GM06990 (cell line): ENCODE measurements at places on chromosomes 6 and 20.

- DNase-seq = no peak
These were observed 50.1 kb downstream of the HDDC2 start for GRCh38 chr6:125251516-125252220.

GRCh38 chr6:163418311-163419029 is 4.0 kb downstream of the QKI start:
- no peak for DNase-seq

DNA sequence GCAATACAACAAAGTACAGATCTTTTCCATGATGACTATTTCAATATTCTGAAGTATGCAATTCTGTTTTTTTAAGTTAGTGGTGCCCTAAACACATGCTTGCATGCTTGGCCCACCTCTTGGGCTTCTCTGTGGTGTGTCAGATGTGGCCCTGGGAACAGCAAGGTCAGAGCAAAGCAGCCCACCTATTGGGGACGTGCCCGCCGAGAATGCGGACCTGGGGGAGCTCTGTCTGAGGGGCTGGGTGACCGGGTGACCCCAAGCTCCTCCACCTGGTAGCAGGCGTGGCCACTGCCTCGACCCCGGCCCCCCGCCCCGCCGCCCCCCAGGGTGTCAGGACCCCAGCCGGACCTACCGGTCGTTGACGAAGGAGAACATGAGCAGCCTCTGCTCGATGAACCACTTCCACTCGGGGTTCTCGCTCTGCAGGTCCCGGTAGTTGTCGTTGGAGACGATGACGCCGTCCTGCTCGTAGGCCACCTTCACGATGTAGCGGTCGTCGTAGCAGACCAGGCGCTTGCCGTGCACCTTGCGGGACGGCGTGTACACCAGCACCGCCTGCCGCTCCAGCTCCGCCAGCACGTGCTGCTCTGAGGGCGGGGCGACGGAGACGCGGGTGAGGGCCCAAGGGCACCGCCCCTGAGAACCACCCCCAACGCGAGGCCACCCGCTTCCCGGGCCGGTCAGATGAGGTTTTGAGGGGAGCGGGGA is 28.3 kb downstream of the ZC3H12D start:
- DNase-seq = no peak

GRCh38 chr6:75012018-75012417 is 193.8 kb downstream of the COL12A1 start:
- no peak for DNase-seq

- DNase-seq = no peak
These were observed 111.3 kb downstream of the UBE3D start for GRCh38 chr6:82954356-82954755.

DNA sequence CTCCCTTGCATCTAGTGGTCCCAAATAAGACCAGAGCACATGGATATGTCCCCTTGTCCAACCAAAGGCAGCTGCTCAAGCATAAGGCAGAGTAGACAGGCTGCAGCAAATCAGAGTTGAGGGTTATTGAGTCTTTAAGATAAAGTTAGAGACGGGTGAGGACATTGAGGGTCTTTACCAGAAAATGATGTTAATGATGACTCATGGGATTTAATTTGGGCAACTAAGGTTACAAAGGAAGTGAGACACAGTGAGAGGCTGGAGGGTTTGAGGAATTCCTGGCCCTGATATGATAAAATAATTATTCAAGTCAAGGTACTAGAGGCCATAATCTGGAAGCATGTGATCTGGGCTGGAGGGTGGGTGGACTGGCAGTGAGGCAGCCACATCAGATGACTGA is 133.6 kb downstream of the ALDH8A1 start:
- no peak for DNase-seq

- no peak for DNase-seq
These were observed 249.1 kb downstream of the OGFRL1 start for GRCh38 chr6:71537717-71538116.

DNA sequence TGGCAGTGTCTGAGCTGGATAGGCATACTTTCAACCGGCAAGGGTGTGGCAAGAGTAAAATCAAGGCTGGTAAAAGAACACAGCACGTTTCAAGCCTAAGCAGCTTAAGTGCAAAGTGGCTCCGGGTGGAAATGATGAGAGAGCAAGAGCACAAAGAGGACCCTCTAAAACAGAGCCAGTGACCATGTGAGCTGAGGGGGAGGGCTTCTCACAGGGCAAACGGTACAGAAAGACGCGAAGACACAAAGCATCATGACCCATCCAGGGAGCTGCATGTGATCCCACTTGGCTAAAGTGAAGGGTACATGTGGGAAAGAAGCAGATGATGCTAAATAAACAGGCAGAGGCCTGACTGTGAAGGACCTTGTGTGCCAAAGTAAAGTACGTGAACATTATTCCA is 25.7 kb downstream of the FKBP5 start:
- DNase-seq = no peak

DNA sequence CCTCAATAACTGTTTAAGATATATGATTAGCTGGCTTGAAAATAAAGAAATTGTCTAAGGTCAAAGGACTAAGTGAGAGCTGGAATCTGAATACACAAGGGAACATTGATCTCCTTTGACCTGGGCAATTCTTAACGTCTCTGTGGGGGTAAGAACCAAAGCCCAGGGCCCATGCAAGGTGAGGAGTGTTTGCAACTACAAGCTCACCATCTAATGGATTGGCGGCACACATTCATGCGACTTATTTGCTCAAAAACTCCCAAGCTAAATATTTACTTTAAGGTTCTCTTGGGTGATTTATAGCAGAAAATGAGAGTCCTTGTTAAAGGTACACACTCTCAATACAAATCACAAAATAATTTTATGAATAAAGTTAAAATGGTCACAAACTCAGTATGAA is 392.0 kb upstream of the FLRT3 start:
- no peak for DNase-seq

GRCh38 chr6:17730078-17730704 is 23.5 kb upstream of the NUP153 start:
- DNase-seq = no peak

DNA sequence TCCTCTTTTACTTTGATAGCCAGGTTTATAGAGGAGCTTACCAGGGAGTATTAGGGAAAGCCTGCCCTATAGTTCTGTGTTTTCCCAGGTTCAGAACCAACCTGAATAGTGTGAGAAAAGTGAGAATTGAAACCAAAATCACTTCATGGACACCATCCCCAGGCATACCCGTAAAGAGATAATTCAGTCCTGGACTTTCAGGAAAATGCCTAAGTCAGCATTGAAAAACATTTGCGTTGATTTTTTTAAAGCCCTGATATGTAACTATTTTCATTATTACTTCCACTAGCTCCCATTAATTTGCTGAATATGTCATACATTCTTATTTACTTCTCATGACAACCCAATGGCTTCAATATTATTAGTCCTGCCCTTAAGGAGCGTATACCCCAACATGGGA is 77.4 kb upstream of the TCF21 start:
- DNase-seq = no peak

- DNase-seq = no peak
These were observed 146.2 kb downstream of the COL21A1 start for GRCh38 chr6:56101141-56101553.

- DNase-seq = no peak
These were observed 316.0 kb downstream of the CLIC5 start for GRCh38 chr6:45699663-45700062.

GRCh38 chr6:6002005-6002847 is 4.5 kb downstream of the NRN1 start:
- DNase-seq = no peak

DNA sequence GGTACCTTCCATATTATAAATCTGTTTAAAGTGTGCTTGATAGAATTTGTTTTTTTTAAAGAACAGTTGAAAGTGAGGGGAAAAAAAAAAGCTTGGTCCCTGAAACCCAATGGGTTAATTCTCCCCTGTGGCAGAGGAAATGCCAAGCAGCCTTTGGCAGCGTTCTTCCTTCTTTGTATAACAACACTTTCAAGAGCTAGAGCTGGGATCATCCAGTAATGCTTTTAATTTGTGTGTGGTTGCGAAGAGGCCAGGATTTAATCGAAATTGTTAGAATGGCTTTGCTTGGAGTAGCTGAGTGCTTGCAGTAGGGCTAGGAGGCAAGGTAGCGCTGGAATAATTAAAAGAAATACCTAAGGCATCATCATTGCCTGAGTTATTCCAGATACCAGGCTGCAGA is 692.0 kb downstream of the DHX35 start:
- DNase-seq = no peak

DNA sequence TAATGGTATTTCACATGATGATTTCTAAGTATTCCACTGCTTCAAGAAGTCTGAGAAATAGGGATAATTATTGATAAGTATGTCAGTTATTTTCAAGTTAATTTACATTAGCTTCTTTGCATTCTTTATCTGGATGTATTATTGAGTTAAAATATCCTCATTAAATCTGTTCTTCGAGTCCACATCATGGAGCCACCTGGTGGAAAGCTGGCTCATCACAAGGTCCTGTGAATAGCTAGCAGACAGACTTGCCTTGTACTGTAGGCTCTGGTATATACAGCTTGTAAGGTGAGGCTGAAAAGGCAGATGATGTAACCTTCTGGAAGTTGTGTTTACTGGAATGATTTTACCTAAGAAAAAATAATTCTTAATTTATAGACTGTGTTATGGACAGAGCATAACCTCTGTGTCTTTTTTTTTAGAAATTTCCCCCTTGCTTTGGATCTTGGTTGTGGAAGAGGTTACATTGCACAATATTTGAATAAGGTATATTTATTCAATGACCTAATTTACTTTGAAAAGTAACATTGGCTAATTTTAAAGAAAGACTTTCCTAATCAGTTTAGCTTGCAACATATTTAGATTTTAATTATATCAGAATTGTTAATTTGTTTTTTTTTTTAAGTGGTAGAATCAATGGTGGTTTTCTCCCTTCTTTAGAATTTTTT is 3.5 kb downstream of the NDUFAF5 start:
- no peak for DNase-seq

GRCh38 chr6:139914910-139915309 is 540.5 kb upstream of the CITED2 start:
- no peak for DNase-seq

GRCh38 chr6:135568379-135568778 is 70.8 kb upstream of the AHI1 start:
- peak; percentile 37 for DNase-seq

DNA sequence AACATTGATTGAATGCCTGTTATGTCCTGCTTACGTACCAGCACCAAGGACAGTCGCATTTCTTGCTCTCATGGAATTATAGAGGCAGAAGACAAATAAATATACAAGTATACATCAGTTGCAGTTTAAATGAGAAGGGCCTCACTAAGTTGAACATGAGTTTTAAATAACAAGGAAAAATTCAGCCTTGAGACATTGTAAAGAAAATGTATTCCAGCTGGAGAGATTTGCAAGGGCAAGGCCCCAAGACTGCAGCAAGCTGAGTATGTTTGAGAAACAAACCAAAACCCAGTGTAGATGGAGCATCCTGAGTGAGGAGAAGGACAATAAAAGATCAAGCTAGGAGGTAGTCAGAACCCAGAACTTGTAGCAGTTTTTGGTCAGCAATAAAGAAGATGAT is 123.2 kb upstream of the BMP5 start:
- DNase-seq = no peak

GRCh38 chr6:129102741-129103140 is 219.8 kb downstream of the LAMA2 start:
- no peak for DNase-seq

GRCh38 chr6:49693512-49693911 is 19.8 kb downstream of the CRISP2 start:
- no peak for DNase-seq

DNA sequence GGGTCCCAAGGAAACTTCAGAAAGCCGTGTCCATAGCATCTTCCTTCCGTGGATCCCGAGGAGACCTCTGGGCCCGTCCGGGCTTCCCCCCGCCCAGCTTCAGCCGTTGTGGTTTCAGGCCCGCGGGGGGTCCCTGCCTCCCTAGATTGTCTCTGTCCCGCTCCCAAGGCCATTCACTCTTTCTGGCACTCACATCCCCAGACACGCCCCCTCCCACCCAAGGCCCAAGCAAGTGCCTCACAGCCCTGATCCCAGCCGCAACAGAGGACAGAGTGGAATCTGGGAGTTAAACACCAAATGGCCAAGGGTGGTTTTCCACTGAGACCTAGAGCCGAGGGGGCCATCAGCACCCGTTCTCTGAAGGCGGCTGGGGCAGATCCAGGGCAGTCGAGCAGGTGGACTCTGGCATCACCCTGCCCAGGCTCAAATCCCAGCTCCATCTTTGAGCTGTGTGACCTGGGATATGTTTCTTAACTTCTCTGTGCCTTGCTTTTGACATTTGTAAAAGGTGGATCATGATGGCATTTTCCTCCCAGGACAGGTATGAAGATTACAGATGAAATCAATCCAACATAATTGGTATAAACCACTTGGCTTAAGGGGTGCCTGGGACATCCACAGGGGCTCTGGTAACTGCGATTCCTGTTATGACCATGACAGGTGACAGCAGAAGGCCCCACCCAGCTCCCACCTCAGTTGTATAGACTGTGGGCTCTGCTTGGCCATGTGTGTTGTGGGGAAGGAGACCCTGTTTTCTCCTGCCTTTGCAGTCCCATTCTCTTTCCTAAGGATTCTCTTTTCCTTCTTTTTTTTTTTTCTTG is 48.1 kb downstream of the CTCFL start:
- DNase-seq = no peak

GRCh38 chr6:152398993-152399392 is 238.2 kb downstream of the SYNE1 start:
- DNase-seq = no peak
